ENCODE measurements at places on chromosomes 1 and 21.

GRCh38 chr1:10242811-10243210 lies 32.4 kb downstream of the KIF1B start:
- no peak for DNase-seq

DNA sequence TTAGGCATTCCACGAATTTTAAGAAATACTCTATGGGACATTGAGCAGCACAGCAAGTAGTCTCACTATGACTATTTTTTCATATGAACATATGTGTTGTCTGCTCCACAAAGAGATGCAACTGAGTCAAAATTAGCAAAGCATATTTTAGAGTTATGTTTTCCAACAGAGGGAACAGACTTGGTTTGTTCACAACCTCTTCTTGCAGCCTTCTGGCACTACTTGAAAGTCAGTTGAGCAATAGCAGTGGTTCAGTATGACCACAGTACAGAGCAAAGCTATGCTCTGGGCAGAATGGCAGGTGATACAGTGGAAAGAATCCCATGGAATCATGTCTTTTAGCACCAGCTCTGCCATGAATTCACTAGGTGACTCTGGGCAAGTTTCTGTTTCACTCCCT lies 5.2 kb downstream of the CCN1 start:
- DNase-seq: no peak

DNA sequence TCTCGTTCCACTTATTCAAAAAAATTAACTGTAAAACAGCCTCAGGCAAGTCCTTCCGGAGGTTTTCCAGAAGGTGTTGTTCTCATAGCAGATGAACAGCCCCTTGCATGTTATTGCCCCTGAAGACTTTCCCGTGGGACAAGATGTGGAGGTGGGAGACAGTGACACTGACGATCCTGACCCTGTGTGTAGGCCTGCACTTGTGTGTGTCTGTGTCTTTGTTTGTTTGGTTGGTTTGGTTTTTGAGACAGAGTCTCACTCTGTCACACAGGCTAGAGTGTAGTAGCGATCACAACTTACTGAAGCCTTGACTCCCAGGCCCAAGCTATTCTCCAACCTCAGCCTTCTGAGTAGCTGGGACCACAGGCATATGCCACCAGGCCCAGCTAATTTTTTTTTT lies 12.6 kb downstream of the ETV3L start:
- DNase-seq: no peak

DNA sequence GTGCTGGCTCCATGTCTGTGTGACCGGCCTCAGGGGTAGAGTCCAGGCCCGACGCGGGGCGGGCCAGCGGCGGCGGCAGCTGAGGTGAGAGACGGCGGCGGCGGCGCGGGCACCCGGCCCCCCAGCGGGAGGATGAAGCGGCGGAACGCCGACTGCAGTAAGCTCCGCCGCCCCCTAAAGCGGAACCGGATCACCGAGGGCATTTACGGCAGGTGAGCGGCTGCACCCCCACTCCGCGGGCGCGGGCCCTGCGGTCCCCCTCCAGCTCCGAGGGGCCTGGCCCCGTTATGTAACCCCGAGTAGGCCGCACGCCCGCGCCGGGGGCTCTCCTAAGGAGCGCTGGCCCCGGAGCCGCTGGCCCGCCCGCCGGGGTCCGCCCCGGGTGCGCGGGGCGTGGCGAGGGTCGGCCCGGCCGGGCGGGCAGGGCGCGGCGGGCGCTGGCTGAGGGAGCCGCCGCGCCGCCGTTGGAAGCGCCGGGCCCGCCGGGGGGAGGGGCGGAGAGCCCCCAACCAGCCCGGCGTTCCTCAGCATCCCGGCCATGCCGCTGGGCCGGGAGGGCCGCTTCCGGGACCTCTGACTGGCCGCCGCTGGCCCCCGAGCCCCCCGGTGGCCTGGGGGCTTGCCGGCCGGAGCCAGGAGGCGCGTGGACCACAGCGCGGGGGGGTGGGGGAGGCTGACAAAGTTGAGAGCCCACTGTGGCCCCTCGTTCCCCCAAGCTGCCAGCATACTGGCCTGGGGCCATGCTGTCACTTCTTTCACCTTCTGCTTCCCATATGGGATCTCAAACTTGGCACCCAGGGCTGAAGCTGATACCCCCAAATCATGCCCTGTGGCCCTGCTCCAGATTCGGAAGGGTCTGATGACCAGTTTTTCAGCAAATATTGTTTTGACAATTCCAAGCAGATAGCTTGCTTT lies 527 bp downstream of the MACO1 start:
- DNase-seq: no peak

DNA sequence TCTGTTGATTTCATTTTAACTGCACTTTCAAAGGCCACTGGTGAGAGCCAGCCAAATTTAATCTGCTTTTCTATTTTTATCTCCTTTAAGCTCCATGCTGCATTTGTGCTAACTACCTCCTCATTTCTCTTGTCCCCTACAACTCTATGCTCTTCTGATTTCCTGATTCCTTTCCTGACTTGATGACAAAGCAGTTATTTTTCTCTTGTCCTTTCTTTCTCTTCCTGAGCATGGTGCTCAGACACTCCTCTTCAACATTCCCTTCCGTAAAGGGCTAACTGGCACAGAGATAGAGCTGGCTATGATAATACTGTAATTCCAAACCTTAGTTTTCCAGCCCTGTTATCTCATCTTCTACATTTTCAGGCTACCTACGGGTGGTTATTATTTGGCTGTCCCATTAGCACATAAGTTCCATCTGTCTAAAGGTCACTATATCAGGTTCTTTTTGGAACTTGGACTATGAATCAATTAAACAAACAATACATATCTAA lies 6.8 kb upstream of the BCAS2 start:
- DNase-seq: no peak

Measured in stimulated activated CD8-positive, alpha-beta memory T cell treated with anti-CD3 and anti-CD28 coated beads, Interleukin-15, amount 100 ng/mL, for 4 hours (primary cell).